ENCODE measurements at places on chromosomes 2 and 18.

DNA sequence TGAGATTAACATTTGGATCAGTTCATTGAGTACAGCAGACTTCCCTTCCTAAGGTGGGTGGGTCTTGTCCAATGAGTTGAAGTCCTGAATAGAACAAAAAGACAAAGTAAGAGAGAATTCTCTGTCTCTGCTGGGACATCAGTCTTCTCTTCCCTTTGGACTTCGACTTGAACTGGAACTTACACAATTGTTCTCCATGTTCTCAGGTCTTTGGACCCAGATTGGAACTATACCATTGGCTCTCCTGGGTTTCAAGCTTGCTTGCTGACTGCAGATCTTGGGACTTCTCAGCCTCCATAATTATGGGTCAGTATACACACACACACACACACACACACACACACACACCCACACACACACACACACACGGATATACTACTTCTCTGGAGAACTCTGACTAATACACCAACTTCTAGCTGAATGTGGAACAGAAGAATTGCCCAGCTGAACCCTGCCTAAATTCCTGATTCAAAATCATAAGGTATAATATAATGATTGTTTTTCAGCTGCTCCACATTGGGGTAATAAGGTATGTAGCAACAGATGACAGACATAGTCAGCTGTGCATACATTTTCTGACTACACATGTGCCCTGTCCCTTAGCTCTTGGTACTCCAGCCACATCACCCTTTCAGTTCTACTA lies 214.0 kb downstream of the TGIF1 start:
- DNase-seq = no peak

GRCh38 chr2:68266655-68267054 lies 14.3 kb upstream of the PPP3R1 start:
- no peak for DNase-seq

- no peak for DNase-seq
These were observed 33.4 kb downstream of the ITGA6 start for GRCh38 chr2:172460780-172461201.

DNA sequence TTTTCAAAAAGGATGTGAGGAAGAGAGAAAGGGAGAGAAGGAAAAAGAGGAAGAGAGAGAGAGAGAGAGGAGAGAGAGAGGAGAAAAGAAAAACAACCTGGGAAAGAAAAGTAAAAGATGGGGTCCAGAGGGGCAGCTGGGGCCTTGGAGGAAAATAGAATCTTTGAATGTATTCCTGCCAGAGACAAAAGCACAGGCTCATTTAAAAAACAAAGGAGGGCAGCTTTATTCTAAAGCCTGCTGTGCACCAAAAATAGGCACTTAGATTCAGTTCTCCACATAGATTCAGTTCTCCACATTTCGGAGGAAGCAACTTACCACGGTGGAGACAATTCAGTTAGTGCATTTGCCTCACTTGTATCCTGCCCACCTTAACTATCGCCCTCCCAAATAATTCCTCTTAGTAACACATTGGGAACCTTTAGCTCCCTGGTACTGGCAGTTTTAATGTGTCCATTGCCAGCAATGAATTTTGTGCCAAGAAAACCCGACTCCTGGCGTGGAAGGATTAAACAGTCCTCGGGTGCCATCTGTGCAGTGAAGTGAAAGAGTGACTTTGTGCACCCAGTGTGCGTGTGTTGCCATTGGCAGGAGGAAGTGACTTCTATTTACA lies 71.3 kb downstream of the DPP4 start:
- no peak for DNase-seq

DNA sequence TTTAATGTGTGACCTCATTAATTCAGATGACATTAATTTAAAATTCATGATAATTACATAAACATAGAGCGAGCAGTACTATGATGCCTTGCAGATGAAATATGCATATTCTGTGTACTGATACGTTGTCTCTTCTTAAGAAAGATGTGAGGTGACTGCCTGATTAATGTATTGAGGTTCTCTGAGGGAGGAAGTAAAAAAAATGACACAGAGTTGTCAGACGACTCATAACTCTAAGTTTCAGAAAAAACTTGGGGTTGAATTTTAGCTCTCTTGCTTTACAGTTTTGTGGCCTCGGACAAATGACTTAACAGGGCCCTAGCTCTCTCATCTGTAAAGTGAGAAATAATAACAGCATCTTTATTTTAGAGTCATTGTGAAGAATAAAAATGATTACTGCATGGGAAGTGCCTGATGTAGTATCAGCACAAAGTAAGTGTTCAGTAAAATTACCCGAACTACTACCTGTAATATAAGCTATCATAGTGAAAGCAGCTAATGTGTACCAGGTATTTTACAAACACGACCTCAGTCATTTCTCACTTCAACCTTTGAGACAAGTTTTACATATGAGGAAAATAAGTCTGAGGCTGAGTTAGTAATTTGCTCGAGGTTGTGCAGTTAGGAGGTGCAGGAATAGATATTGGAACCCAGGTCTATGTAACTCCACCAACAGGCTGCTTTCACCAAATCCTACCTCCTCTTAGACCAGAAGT lies 65.3 kb downstream of the ALK start:
- DNase-seq = no peak

GRCh38 chr2:38975042-38975441 lies 85.4 kb downstream of the ARHGEF33 start:
- no peak for DNase-seq

- peak; percentile 59 for DNase-seq
These were observed 19.1 kb downstream of the ZNF24 start for GRCh38 chr18:35324926-35325655.

DNA sequence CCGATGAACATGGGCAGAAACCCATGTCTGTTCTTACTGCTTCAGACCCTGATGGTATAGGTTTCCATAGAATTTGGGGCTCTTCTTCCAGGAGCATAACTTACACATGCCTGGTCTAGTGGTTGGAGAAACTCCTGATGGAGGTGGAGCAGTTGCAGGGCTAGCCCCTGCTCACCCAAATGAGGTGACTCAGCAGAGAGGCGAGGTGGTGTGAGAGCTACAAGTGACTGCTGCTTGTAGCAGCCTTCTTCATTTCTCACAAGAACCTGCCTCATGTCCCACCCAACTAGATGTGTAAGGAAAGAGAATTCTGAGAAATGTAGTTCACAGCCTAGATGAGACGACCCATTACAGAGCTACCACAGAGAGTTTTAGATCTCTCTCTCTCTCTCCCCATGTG lies 105.3 kb downstream of the ZNF407 start:
- DNase-seq = no peak

GRCh38 chr2:191657977-191658376 lies 20.0 kb upstream of the NABP1 start:
- no peak for DNase-seq

- DNase-seq = no peak
These were observed 119.3 kb upstream of the ZSWIM2 start for GRCh38 chr2:186968277-186968676.

DNA sequence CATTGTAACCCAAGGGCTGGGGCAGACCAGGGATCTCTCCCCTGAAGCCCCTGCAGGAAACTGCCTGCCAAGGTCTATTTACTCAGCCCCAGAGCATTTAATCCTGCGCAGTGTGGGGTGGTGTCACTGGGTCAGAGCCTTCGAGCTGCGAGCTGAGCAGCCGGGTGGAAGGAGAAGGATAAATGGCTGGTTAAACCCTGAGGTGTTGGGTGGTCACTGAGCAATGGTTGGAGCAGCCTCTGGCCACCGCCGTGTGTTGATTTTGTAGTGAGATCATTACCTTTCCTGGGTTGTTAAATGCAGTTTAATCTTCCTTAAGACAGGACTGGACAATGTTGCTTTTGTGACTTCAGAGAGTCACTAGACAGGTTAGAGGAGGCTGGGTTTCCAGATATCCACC lies 98.1 kb downstream of the SETBP1 start:
- no peak for DNase-seq

DNA sequence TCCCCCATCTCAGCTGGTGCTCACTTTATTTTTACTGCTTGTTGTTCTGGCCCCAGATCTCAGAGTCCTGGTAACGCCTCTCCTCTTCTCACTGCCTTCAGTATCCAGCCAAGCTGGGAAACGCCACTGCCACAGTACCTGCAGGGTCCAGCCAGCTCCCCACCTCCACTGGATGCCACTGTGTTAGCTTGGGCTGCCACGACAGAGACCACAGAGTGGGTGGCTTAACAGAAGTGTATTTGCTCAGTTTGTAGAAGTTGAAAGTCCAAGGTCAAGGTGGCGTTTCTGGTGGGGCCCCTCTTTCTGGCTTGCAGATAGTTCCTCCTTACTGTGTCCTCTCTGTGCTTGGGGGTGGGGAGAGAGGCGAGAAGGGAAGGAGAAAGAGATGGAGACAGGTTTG lies 107.1 kb downstream of the AGAP1 start:
- no peak for DNase-seq

DNA sequence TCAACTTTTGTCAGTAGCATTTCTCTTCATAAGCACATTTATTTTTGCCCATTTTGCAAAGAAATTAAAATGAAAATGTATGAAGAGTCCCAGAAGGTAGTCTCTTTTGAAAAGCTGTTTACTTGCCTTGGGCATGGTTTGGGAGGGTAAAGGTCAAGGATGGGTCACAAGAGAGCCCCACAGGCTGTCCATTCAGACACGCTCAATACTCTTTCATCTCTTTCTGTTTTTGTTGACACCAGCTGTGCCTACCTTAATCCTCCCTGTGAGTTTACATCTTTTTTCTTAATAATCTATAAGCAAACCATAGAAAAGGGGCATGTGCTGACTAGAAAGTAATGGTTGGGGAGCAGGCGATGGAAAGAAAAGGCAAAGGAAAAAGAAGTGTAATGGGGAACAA lies 49.6 kb upstream of the KLF7 start:
- DNase-seq = no peak

GRCh38 chr18:68439642-68440041 lies 275.3 kb downstream of the TMX3 start:
- no peak for DNase-seq

- no peak for DNase-seq
These were observed 65.9 kb upstream of the CYTIP start for GRCh38 chr2:157509744-157510143.

DNA sequence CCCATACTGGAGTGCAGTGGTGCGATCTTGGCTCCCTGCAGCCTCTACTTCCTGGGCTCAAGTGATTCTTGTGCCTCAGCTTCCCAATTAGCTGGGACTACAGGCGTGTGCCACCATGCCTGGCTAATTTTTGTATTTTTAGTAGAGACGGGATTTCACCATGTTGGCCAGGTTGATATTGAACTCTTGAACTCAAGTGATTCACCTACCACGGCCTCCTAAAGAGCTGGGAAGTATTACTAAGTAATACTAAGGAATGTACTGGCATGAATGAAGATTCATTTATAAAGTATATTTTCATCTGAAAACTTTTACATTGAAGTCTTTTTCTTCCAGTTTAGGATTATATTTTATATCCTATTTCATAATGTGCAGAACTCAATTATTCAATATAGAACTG lies 38.1 kb downstream of the NUP35 start:
- no peak for DNase-seq

DNA sequence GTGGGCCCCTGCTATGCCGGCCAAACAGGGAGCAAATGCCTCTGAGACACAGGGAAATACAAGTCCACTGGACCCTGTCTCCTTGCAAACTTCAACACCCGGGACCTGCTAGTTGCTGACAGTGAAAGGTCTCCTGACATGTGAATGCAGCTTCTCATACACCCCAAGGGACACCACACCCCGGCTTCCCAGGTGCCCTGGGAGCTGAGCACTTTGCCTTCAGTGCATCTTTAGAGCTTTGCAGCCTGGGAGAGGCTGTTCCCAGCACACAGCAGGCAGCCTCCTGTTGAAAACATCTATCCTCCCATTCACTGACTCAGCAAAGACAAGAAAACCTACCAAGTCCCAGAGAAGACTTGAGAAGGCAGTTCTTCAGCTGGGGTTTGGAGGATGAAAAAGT lies 143.4 kb downstream of the COL6A3 start:
- DNase-seq = no peak

GRCh38 chr2:48483916-48484315 lies 46.0 kb upstream of the STON1 start:
- peak; percentile 24 for DNase-seq

DNA sequence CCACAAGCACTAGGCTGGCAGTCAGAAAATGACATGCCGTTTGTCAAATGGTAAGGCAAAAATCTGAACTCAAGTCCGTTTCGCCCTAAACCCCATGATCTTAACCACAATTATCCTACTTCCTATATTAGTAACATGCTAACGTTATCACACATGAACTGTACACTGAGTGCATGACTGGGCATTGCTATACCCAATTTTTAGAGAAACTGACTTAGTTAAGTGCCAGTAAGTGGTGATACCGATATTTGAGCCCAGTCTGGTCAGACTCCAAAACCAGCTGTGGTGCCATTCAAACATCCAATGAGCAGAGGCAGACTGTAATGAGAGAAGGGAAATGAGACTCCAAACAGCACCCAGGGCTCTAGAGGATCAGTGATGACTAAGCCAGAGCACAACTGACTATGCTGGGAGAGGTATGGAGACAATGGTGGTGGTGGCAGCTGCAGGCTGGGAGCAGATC lies 311.7 kb upstream of the PKDCC start:
- no peak for DNase-seq

GRCh38 chr2:183284606-183285005 lies 160.4 kb downstream of the NUP35 start:
- peak; percentile 47 for DNase-seq

DNA sequence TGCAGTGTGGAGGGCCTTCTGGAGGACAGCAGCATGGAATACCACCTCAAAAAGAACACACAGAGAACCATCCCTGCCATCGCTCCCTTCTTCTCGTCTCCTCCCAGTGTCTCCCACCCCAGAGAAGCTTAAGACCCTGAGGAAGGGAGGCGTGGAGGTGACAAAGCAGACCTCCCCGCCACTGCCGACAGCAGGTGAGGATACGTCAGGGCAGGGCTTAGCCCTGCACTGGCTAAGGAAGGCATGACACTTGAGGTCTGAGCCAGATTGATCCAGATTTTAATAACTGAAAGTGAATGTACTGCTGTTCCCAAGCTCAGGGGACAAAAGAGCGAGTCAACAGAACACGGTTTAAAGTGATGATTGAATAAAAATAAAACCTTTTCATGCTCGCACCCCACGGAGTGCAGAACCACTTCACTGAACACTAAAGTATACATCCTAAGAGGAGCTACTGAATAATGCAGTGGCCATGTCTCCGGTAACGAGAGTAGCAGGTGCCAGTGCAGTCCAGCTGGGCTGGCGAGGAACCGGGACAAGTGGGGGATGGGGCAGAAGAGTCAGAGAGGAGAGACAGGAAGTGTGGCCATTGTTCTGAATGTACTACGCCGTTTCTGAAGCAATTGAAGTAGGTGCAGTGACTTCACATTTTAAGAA lies 391.0 kb downstream of the CDH2 start:
- no peak for DNase-seq

DNA sequence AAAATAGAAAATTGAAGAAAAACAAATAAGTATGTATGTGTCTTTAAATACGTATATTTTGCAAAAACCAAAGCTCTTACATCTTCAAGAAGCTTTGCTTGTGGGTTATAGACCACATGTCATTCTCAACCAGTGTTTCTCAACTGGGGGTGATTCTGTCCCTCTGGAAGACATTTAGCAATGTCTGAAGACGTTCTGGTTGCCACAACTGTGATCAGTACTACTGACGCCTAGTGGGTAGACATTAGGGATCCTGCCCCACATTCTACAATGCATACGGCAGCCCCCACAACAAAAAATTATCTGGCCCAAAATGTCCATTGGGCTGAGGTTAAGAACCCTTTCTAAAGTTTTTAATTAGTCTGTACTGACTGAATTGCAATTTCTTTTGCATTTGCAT lies 48.4 kb downstream of the UNC50 start:
- no peak for DNase-seq
